NCI-H345 (cell line): ENCODE measurements at places on chromosomes 5 and 9.

- DNase-seq, result no peak
These were observed 25.0 kb upstream of the CAPSL start for GRCh38 chr5:35963381-35963843.

GRCh38 chr5:143355710-143356109 lies 47.8 kb downstream of the NR3C1 start:
- peak; percentile 88 for DNase-seq

DNA sequence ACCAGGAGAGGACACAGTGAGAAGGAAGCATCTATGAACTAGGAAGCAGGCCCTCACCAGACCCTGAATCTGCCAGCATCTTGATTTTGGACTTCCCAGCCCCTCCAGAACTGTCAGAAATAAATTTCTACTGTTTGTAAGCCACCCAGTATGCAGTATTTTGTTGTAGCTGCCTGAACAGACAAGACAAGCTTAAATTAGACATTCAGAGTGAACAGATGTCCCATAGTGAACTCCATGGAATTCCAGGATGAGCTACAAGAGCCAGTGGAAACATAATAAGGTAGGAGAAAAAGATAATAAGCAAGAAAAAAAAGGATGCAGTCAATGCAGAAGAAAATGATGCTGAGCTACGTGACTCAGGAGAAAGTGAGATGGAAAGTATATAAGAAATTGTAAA lies 47.8 kb upstream of the MAMDC2 start:
- no peak for DNase-seq

- no peak for DNase-seq
These were observed 38.9 kb upstream of the N4BP3 start for GRCh38 chr5:178074266-178074952.

DNA sequence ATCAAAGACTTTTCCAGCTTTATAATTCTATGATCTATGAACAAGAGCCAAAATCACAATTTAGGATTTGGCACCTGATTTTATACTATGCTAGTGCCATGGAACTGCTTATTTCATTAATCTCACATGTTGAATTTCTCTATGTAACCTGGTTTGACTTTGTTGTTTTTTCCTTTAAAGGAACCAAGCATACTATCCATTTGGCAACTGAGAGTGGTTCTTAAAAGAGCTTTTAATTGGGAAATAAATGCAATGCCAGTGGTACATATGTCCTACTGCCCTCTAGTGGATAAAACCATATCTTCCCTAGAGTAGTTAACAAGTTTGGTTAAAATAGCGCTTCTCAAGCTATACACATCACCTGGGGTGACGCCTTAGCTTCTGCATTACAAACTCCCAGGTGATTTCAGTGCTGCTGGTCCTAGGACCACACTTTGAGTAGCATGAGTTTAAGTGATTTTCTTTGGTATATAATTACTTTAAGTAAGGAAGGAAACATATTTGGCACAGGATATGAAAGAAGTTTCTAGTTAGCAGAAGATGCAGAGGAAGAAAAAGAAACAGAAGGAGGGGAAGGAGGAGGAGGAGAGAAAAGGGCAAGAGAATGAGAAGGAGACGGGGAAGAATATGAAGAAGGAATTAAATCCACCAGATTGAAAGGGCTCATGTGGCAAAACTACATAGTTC lies 56.8 kb downstream of the FGF10 start:
- no peak for DNase-seq

DNA sequence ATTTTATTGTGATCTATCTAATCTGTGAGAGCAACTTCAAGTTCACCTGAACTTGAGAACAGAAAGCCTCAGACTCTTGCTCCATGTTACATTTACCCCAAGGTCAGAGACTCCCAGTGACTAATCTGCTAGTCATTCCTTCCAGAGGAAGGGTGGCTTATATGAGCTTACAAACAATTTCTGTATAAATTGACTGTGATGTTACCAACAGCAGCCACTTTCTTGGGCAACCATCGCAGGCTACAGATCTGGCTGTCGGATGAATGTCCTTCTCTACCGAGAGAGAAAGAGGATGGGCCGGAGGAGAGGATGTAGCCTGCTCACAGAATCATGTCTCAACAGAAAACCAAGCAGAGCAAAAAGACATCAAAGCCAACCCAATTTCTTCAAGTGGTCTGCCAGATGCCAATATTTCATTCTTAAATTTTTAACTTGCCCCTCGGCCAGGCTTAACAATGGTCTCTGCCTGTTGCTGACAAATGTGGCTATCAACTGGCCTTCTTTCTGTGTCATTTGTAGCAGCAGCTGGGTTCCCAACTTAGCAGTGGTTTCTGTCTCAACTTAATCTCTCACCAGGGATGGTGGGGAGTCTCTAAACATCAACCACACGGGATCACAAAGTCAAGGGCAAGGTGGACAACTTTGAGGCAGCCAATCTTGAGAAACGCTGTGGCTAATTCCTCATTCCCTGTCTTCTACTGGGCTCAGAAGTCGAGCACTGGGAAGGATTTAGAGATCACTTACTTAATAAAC lies 81.3 kb downstream of the RAPGEF1 start:
- DNase-seq, result no peak

GRCh38 chr5:176664886-176665285 lies 17.6 kb downstream of the TSPAN17 start:
- DNase-seq, result no peak

- no peak for DNase-seq
These were observed 84.4 kb upstream of the ALDH1B1 start for GRCh38 chr9:38308136-38308535.

DNA sequence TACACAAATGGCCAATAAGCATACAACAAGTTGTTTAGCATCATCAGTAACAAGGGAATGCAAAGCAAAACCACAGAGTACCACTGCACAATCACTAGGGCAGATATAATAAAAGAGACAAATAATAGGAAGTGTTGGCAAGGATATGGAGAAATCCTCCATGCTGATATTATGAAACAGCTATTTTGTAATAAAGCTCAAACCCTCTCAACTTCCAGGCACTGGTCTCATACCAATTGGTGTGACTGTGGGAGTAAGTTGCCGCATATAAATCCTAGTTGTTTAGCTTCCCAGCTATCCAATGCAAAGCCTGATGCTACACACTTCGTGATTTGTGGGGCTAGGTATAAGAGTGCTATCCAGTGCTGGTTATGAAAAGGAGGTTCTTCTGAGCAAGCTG lies 88.6 kb downstream of the SMIM23 start:
- DNase-seq, result no peak

GRCh38 chr5:169682026-169682425 lies 45.0 kb downstream of the DOCK2 start:
- no peak for DNase-seq

DNA sequence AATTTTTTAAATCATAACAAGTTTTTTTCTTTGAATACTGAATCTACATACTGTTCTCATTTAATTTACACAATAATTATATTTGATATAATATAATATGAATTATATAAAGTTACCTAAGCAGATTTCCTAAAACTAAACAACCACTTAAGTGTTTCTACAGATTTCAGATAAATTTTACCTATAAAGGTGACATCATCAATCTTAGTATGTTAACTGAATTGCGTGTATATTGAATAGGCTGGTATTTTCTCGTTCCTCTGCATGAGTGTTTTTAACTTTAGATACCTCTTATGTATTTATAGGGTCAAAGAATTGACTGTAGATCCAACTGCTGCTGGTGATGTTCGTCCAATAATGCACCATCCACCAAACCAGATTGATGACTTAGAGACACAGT lies 30.3 kb downstream of the DIMT1 start:
- DNase-seq, result no peak
